ENCODE measurements at places on chromosomes 4 and X.

DNA sequence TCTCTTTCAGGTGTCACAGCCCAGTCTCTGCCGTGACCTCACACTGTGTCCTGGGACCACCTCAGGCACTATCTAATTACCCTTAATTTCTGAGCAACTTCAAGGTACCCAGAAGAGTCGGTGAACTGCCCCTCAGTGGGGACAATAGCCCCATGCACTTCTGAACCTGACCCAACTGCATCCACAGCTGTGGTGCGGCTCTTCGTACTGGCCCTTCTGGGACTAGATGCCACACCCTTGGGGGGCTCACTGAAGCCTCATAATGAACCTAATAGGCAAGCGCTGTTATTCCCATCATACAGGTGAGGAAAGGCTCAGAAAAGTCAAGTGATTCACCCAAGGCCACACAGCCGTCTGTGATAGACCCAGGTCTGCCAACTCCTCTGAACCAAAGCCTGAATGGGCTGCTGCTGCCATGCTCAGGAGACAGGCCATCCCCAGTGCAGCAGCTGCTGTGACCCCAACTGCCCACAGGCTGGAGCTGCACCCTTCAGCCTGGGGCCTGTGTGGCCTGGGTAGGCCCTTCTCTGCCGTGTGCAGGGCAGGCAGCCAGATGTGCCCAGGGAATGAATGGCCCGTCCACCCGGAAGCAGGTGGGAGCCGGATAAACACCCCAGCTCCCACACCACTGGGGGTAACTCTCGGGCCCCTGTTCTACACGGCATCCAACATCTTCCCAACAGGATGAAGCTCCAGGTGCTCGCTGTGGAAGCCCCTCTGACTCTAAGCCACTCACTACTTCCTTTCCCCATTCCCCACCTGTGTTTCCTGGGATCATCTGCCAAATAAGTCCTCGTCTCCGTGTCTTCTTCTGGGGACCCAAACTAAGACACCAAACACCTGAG, 35.9 kb downstream of the HMX1 start:
- DNase-seq: no peak

- no peak for DNase-seq
Measured at GRCh38 chrX:34918091-34918736, 24.4 kb upstream of the FAM47B start.

DNA sequence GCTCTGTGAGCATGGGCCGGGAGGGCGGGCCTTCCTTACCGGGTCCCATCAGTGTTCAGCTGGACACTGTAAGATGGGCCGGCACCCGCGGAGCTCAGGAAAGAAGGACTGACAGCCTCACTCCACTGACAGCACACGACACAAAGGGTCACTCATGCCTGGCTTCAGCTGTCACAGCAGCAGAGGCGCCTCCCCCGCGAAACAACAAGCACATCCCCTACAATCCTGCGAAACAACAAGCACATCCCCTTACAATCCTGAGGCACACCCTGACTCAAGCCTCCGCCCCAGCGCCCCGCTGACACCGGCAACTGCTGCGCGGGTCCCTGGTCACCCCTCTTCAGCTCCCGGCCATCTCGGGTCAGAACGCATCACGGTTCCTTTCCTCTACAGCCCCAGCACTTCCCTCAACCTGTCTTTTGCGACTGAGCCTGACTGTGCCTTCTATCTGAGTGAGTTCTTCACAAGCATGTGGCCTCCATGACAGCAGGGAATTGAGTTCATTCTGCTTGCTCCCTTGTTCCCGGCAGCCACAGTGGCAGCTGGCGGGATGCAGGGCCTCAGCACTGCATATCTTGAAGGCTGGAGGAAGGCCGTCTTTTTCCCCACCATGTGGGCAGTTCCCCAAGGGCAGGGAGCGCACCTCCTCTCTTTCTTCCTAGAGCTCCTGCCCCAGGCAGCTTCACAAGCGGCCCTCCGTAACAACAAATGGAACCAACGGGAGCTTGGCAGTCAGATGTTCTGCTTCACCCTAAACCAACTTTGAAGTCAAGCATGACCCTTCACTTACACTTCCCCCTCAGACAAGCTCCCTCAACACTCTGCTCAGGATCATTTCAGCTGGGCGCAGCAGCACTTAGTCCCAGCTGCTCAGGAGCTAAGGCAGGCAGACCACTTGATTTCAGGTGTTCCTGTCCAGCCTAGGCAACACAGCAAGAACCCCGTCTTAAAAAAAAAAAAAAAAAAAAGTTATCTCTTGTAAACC, 39.6 kb downstream of the SCD5 start:
- no peak for DNase-seq

GRCh38 chr4:34939073-34939472, 1305.2 kb downstream of the ARAP2 start:
- no peak for DNase-seq

- DNase-seq: no peak
Measured at GRCh38 chr4:77819404-77819842, 255 bp upstream of the CNOT6L start.

DNA sequence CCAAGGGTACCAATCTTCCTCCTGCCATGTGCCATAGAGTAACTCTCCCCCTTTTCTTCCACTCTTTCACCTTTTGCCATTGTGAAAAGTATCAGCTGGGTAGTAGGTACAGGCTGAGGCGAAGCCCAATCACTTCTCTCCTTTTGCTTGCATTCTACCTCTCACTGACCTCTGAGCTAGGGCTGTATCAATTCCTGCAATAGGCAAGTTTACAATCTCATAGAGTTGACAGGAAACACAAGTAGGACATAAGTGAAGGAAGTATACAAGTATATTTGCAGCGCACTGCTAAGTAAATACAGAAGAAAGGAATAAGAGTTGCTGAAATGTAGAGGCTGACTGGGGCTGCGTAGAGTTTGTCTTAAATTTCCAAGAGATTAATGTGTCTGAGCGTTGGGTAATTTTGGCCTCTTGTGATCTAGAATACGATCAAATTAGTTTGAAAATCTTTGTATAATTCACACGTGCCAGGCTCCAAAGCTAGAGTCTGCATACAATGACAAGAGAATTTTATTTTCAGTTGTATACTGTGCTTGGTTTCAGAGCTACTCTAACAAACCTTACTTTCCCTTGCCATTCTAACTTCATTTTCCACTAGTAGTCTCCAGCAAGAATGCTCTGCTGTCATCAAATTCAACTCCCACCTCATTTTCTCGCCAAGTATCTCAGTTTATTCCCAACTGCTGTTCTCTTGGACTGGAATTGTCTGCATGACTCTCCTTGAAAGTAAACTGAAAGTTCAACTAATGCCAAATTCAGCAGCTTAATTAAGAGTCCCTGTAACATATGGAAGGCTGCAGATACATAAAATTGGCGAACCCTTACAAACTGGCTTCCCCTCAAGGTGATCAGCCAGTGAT, 90.3 kb downstream of the ATP11C start:
- no peak for DNase-seq

GRCh38 chr4:3644849-3645627, 112.8 kb upstream of the LRPAP1 start:
- DNase-seq: no peak

All from stimulated activated CD8-positive, alpha-beta memory T cell treated with anti-CD3 and anti-CD28 coated beads, Interleukin-4, amount 100 ng/mL, for 1 hour (primary cell).